ENCODE measurements at places on chromosomes 7 and 10. TPM values are rescaled to one million over a fixed set of nuclear protein-coding genes. Genes with fewer than 3 reads are reported as not detected.

Gene SHOC2
- 66.9 TPM for total RNA-seq

Gene HOXA1
- total RNA-seq: 0.22 TPM

Gene CFAP46
- total RNA-seq: not detected

Gene IL15RA
- total RNA-seq: 4.4 TPM

Gene KCND2
- not detected for total RNA-seq

Gene GCK
- 0.71 TPM for total RNA-seq

GRCh38 chr7:152862856-152863255 is 103.3 kb downstream of the ACTR3B start:
- no peak for DNase-seq
- no peak overlapping the region for H3K4me3 ChIP-seq
- H3K36me3 ChIP-seq: no peaks in the 10 kb centered on the region
- no peaks in the 10 kb centered on the region for H3K27me3 ChIP-seq

DNA sequence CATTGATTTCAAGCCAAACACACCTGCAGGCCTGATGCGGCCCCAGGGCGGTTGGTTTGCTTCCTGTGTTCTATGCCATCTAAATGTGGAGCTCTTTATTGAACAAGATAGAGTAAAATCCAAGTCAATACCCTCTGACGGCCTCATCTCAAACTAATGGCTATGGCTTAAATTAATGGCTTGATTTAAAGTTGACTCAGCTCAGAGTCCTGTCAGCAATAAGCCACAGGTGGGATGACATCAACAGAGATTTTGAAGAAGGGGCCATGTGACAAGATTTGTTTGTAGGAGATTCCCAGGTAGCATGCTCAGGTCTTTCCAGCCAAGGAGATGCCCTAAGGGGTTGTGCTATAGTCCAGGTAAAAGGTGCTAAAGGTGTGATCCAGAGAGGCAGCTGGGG is 66.7 kb upstream of the ZNF32 start:
- no peaks in the 10 kb centered on the region for H3K36me3 ChIP-seq
- H3K4me3 ChIP-seq: no peak overlapping the region
- H3K4me1 ChIP-seq: no peaks in the 10 kb centered on the region

- H3K27ac ChIP-seq: no peak overlapping the region
- no peaks in the 10 kb centered on the region for H3K27me3 ChIP-seq
- H3K36me3 ChIP-seq: no peaks in the 10 kb centered on the region
These were observed 525.0 kb upstream of the NRP1 start for GRCh38 chr10:33859319-33860022.

- no peak for DNase-seq
- H3K27ac ChIP-seq: no peak within 1 kb of the TSS
- no peaks in the 10 kb centered on the region for H3K36me3 ChIP-seq
- H3K4me1 ChIP-seq: peaks cover 18% of the 10 kb centered on the region
These were observed at the start of gene FGFBP3 for GRCh38 chr10:91909117-91909677. FGFBP3 (minus strand) TSS chr10:91909486; CDS start chr10:91908969, 517 bp downstream.

- H3K27ac ChIP-seq: no peak overlapping the region
- no peaks in the 10 kb centered on the region for H3K4me1 ChIP-seq
- DNase-seq: no peak
- no peaks in the 10 kb centered on the region for H3K27me3 ChIP-seq
- no peak overlapping the region for H3K4me3 ChIP-seq
These were observed 180.5 kb upstream of the GALNT17 start for GRCh38 chr7:70951271-70951962.

GRCh38 chr10:69624245-69624786 is 5.7 kb upstream of the FAM241B start:
- no peaks in the 10 kb centered on the region for H3K36me3 ChIP-seq
- H3K27me3 ChIP-seq: no peaks in the 10 kb centered on the region
- H3K4me1 ChIP-seq: peaks cover 17% of the 10 kb centered on the region
- no peak overlapping the region for H3K4me3 ChIP-seq

DNA sequence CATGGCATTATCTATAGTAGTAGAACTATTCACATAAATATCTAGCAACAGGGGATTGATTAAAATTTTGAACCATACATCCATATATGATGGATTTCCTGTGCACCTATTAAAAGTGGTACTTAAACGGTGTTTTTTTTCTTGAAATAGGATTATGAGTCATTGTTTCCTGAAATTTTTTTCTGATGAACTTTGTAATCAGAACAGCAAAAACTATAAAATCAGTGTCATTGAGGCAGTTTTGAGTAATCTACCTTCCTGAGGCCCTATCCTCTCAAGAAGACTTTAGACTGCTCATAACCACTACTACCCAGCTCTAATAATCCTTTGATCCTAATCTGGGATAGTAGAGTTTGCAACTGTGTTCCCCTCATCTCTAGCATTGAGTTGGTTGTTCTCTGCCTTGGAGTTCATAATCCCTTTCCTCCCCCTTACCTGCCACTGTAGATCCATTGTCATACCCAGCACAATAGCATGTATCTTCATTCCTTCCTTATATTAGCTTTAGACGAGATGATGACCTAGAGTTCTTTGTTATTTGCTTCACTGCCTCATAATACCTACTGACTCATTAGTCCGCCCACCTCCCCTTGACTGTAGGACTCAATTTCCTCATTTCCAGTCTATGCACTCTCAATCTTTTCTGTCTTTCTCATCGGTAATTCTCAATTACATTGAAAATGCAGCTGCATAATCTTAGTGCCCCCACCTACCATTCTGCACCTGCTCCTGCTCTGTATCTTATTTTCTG is 133.4 kb downstream of the LRRC4 start:
- no peaks in the 10 kb centered on the region for H3K36me3 ChIP-seq
- DNase-seq: no peak
- no peak overlapping the region for H3K4me3 ChIP-seq
- H3K4me1 ChIP-seq: no peaks in the 10 kb centered on the region
- H3K27me3 ChIP-seq: no peaks in the 10 kb centered on the region

All from CD4-positive, alpha-beta T cell (primary cell).